ENCODE measurements at places on chromosomes 1 and 21.

DNA sequence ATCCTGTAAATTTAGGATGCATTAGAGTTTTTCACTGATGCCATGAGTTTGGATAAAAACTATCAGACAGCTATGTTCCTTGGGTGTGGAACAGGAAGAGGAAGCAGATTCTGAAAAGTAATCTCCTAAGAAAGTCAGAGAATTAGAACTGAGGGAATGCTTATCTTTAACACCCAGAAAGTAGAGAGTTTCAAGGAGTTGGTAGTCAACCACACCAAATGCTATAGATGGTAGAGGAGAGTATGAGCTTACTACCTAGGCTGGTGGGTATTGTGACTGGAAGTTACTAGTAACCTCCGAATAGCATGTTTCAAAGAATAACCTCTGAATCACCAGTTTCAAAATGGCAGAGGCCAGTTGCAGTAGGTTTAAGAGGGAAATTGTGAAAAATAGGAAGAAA, 288.0 kb downstream of the HMCN1 start:
- DNase-seq = no peak

GRCh38 chr1:212482006-212482636, 49.4 kb downstream of the NENF start:
- DNase-seq = no peak

DNA sequence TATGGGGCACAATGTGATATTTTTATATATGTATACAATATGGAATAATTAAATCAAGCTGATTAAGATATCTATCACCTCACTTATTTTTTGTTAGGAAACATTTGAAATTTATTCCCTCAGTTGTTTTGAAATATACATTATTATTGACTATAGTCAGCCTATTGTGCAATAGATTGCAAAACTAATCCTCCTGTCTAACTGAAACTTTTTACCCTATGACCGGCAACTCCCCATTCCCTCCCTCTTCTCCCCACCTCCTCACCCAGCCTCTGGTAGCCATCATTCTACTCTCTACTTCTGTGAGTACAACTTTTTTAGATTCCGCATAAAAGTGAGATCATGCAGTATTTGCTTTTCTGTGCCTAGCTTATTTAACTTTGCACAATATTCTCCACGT, 117.7 kb upstream of the SGIP1 start:
- DNase-seq = no peak

DNA sequence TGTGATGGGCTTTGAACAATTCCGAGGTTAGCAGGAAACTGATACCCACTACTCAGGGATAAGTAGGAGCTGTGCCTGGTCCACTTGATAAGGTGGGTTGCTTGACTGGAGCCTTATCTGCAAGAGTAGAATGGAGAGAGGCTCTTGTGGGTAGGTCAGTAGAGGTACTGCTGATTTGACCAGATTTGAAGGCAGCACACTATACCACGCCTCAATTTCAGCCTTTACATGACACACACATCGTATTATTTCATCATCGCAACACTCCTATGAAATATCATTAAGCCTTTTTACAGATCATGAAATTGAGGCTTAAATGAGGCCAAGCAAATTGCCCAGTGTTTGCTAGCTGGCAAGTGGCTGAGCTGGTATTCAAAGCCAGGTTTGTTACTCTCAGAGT, 69.6 kb downstream of the KCNJ15 start:
- no peak for DNase-seq

- DNase-seq = no peak
Measured at GRCh38 chr1:184598403-184599193, 156.1 kb downstream of the EDEM3 start.

- no peak for DNase-seq
Measured at GRCh38 chr1:228889289-228889688, 154.0 kb downstream of the RHOU start.

DNA sequence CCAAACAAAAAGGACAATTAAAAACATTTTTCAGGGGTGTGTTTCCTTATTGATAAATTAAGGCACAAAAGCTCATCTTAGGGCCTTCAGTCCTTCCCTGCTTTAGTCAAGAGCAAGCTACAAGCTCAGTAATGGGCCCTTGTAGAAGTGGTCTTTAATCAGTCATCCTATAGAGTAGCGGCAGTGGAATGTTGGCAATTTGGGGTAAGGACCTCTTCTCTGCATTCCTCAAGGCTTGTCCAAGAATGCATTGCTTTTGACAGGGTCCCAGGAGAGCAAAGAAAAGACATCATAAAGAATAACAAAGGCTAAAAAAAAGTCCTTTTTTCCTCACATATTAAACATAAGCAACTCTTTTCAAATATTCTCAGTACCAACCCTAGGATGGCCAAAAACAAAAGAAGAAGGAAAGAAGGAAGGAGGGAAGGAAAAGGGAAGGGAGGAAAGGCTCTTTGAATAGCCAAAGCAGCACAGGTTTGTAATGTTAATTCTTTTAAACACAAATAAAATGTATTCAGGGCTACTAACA, 27.3 kb upstream of the CAMK1G start:
- DNase-seq = no peak

GRCh38 chr1:39645411-39646043, 6.1 kb upstream of the HEYL start:
- DNase-seq = no peak

DNA sequence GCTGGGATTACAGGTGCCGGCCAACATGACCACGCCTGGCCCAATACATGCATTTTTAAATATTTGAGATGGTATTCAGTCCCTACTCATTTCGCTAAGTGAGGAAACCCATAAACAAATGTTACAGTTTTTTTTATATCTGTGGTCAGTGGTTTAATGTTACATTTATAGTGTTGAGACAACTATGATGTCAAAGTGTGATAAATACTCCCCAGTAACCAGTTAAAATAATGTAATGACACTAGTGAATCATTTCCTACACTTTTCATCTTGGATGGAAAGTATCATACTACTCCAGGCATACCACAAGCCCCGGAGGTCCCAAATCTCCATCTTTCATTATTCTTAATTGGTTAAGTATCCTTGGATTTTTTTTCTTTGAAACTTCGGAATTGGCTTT, 87.5 kb upstream of the KIF26B start:
- no peak for DNase-seq

GRCh38 chr1:200774311-200774710, 35.6 kb downstream of the CAMSAP2 start:
- no peak for DNase-seq

GRCh38 chr1:63321066-63321784, 1.1 kb upstream of the FOXD3 start:
- DNase-seq = no peak
